ENCODE measurements at places on chromosomes 7 and 10.

DNA sequence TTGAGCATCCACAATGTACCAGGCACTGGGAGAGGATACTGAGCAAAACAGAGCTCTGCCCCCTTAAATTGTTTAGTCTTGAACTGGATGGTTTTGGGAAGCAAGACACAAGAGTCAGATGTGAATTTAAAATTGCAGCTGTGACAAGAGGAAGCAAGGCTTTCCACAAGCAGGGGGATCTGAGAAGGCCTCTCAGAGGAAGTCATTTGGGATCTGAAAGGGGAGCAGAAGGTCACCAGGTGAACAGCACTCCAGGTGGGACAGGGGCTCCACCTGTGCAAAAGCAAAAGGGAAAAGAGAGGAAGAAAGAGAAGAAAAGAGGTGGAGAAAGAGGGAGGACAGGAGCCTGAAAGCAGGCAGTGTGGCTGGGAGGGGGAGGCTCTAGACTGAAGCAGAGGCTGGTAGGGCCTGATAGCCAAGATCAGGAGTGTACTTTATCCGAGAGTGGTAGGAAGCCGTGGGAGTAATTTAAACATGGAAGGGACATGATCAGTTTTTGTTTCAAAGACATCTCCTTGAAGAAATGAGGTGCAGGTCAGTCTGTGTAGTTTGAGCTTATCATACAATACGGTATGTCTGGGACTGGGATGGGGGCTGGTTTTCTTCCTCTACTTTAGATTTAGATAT, 76.1 kb upstream of the DUSP5 start:
- no peak for DNase-seq

GRCh38 chr10:103859161-103860086, 4.0 kb upstream of the SH3PXD2A start:
- no peak for DNase-seq

GRCh38 chr10:90306187-90306586, 551.7 kb downstream of the HTR7 start:
- DNase-seq = no peak

GRCh38 chr7:22152690-22153089, 204.3 kb downstream of the RAPGEF5 start:
- no peak for DNase-seq

DNA sequence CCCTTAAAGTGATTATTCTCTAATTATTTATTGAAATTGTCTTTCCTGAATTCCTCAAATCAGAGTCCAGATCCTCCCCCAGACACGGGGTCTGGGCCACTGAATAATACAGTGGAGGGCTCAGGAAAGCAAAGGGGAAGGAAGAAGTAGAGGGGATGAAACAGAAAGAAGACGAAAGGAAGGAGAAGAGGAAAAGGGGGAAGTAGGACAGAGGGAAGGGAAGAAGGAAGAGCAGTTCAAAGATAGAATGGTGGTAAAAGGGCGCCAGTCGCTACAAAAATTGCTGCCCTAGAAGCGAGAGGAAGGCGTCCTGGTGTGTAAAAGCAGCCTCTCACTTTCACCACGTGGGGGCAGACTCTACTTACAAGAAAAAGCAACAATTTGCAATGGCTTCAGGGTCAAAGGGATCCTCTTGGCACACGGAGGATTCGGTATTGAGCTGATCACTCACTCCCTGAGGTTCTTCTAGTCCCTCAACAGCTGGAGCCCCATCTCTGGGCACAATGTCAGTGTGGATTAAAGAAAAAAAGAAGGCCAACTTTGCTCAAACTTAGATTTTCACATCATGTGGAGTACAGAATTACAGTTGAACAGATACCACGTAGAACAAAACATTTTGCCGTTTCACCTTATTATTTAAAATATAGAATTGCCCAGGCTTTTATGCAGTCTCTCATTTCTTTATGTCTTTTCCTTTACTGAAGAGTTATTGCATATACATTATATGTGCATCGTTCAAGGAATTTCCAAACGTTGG, 31.4 kb upstream of the NPVF start:
- DNase-seq = peak; percentile 7

- no peak for DNase-seq
Observed at GRCh38 chr7:24576171-24577025, 3.1 kb downstream of the PALS2 start.

GRCh38 chr7:96663457-96663856, 46.2 kb downstream of the SEM1 start:
- DNase-seq = no peak

DNA sequence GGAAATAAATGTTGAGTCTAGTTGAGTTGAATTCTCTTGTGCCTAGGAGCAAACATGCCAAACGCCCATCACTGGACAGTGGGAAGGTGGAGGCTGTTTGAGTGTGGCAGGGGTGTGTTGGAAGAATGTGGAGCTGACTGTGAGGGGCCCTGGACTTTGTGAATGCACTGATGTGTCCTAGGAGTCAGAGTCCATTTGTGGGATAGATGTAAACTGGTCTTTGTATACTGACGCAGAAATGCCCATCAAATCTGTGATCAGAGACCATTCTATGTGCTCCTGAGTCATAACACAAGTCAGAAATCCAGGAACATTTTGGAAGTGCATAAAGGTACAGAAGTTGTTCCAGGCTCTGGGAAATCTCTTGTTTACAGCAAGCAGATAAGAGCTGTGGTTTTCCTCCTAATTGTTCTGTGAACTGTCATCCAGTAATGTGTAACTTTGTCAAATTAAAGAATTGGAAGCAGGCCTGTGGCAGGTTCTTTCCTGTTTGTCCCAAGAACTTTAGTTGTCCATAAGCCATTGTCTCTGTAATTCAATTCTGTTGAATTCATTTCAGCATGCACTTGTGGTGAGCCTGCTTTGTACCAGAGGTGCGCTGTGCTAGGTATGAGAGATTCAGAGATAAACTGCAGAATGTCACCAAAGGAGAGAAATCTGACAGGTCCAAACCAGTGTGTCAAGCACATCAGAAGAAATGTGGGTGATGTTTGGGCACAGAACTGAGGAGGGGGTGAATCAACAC, 7.6 kb downstream of the PRXL2A start:
- no peak for DNase-seq

- no peak for DNase-seq
Observed at GRCh38 chr7:151416112-151416940, 6.5 kb upstream of the WDR86 start.

- DNase-seq = peak; percentile 69
Observed at GRCh38 chr10:103367782-103368518, at the start of gene TAF5. Gene TAF5, plus strand, starts transcription at chr10:103367976. Its CDS starts 14 bp downstream, at chr10:103367990.

- DNase-seq = no peak
Observed at GRCh38 chr10:13165177-13165576, 3.8 kb downstream of the MCM10 start.

DNA sequence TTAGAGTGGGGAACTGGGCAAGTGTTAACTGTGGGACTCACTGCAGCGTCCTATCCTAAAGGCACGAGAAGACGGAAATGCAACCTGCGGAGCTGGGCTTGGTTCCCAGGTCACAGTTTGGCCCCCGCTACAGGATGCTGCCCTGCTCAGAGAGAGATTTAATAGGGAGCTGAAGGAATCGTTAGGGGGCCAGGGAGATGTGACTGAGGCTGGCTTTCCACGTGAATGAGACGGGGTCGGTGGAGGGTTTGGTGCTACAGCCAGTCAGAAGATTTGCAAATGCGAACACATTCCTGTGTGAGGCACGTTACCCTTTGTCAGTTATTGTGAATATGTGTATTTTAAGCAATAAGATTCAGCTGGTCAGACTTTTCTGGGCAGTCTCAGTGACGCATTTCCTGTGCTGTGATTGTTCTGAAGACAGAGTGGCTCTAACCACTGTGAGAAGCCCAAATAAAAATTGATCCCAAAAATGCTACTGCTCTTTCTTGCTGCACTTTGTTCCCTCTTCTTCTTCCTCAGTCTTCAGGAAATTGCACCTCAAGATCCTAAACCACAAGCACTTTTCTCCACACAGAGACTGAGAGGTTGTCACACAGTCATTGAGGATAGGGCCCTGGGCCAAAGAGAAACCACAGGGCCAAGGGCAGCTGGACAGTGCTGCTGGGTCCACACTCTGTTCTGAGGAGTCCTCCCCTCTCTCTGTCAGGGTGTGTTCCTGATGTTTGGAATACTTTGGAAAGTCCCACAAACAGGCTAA, 21.2 kb downstream of the CYP17A1 start:
- no peak for DNase-seq

DNA sequence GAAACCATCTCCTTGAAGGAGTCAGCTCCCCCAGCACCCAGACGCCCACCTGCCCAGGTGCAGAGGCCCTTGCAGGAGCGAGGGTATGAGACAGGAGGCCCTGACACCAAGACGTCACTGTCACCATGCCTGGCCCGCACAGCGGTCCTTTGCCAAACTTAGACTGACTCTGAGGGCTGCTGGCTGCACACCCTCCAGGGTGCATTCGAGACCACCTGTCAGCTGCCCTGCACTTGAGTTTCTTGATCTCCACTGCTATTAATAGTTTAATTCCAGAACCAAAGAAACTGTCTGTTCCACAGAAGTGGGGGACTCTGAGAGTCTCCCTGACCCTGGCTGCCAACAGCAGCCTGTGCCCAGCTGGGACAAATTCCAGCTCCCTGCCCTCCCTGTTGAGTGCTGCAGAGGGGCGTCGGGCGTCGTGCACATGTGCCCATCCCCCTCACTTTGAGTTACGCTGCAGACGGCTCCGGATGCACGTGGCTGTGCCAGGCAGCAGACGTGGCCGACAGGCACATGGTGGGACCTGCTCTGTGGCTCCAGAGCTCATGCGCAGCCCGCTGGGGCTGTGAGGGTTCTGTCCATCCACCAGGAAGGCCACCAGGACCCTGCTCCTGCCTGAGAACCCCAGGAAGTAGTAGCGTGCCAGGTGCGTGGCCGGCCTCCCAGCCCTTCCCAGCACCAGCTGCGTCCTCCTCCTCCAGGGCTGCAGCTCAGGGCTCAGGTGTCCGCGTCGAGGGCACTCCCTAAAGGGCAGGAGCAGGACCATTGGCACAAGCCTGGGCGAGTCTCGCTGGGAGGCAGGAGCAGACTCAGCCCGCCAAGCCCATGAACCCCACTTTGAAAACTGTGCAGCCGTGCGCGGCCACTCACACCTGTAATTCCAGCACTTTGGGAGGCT, 24.8 kb downstream of the ELFN1 start:
- DNase-seq = no peak

DNA sequence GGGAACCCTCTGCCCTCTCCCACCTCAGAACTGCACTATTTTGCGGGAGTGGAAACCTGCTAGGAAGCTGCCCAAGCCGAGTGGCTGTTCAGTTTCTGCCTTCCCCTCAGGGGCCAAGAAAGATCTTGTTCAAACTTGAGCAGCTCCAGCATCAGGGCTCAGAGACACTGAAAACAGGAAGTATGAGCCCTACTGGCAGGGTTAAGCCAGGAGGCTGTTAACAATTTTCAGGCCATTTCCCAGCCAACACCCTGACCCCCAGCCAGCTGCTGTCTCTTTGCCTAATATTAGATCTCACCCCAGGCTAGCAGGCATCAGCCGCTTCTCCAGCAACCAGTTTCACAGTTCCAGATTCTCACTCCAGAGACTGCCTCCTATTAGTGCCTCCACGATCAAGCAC, 9.2 kb downstream of the PLAU start:
- DNase-seq = no peak

GRCh38 chr7:32943252-32944030, 13.8 kb upstream of the FKBP9 start:
- DNase-seq = no peak

DNA sequence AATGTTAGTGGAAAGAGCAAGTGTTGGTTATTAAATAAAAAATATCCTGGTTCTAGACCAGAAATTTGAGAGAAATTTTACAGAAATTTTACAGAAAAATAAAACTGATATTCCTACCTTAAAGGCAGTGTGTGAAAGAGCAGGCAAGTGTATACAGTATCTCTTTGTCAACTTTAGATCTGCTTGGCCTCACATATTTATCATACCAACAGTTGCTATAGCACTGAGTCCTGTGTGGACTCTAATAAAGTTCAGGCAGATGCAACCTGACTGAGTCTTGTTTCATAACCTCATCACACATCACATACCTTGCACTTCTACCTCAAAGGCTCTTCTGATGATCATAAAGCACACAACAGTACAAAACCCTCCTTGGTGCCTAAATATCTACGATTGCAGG, 552.4 kb upstream of the PCDH15 start:
- no peak for DNase-seq

DNA sequence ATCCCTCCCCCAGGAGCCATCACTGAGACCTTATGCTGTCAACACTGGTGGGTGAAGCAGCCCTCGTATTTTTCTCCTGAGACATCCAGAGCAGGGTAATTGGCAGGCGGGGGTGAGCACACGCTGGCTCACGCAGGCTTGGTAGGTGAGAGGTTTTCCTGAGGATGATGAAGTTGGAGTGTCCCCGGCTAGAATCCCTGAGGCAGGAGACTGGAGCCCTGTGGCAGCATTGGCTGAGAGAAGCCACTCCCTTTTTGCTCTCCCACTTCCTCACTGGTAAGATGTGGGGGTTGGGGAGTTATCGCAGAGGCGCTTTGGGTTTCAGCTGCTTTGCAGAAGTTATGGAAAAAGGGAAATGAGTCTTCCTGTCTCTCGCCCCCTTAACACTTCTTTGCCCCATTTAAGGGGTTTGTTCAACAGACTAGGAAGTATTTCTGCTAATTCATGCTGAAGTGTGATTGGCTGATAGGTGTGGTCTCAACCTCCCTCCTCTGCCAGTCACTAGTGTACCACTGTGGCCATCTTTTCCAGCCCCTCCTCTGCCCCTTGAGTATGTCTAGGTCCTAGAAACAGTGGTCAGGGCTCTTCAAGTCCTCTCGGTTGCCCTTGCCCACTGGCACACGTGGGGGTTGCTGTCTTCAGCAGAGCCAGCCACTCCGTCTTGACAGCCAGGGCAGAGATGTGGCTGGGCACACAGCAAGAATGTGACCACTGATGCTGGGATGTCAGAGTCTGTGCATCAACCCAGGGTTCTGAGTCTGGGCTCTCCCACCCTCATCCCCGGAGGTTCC, 5.7 kb downstream of the ARPC1B start:
- no peak for DNase-seq

DNA sequence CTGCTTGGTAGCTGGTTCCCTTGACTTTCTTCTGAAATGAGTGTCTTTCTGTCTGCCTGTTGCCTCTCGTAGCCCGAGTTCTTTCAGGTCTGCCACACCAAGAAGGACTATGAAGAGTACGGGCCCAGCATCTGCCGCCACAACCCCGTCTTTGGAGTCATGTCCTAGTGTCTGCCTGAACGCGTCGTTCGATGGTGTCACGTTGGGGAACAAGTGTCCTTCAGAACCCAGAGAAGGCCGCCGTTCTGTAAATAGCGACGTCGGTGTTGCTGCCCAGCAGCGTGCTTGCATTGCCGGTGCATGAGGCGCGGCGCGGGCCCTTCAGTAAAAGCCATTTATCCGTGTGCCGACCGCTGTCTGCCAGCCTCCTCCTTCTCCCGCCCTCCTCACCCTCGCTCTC, 94.8 kb downstream of the ACTR3B start:
- no peak for DNase-seq

GRCh38 chr10:100810091-100810834, 64.9 kb downstream of the PAX2 start:
- DNase-seq = no peak

- DNase-seq = no peak
Observed at GRCh38 chr10:93434991-93435491, 47.1 kb downstream of the MYOF start.

GRCh38 chr7:145665499-145666258, 450.9 kb upstream of the CNTNAP2 start:
- no peak for DNase-seq
